Endothelial cell (in vitro differentiated cells): ENCODE measurements at places on chromosomes 7 and 10.

DNA sequence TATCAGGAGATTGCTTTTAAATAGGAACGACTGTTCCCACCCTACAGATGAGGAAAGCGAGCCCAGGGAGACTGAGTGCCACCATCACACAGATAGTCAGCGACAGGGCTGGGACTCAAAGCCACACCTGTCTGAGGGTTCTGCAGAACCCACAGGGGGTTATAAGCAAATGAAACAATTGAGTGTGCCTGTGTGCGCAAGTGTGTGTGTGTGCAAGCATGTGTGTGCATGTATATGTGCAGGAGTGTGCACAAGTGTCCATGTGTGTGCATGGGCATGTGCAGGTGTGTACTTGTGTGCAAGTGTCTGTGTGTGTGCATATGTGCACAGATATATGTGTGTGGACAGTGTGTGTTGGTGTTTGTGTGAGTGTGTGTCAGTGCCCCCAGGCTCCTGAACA, 280.2 kb downstream of the GRID1 start:
- DNase-seq: no peak

DNA sequence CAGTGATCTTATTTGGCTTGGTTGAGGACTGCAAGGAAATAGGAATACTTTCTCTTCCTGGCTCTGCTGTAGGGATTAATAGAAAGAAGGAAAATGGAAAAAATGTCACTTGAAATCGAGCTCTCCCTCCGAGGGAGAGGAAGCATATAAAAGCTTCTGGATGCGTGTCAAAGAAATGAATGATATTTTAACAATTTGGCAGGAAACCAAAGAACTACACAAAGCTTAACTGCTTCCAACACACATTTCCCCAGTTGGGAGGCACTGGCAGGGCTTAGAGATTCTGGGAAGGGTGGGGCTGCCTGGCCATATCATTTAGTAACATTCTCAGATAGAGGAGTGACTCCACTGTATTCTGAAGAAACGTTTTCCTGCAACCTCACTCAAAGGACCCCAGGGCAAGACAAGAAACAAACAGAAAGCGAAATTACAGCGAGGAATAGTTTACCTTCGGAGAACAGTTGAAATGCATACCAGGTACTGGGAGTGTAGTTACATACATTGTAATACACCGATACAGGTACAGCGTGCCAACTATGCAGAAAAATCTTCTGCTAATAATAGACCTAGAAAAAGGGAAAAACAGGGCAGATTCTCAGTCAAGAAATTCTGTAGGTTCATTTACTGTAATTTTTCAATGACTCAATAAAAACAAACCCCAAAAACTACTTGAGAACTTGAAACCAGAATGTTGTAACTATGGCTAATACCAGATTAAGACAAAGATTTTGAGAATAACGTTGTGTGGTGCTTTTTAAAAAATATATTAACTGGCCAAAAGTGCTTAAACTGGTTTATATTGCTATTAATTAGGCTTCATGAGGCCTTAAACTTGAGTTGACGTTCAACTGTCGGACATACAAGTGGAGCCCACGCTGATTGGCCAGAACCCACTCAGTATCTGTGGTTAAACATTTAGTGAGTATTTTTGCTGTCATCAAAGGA, 75.7 kb upstream of the ASAH2 start:
- DNase-seq: no peak

DNA sequence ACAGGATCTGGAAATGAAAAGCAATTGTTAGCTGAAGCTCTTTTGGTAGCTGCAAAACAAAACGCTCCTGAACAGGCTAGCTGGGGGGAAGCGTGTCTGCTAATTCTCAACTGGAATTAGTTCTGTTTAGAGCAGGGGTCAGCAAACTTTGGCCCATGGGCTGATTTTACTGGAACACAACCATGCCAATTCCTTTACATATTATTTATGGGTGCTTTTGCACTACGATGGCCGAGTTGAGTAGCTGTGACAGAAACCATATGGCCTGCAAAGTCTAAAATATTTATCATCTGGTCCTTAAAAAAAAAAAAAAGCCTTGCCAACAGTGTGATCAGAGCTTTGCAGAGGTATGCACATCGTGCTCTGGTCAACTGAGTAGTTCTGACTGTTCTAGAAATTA, 108.4 kb upstream of the PDLIM1 start:
- DNase-seq: no peak

GRCh38 chr10:129501652-129502436, 34.8 kb downstream of the MGMT start:
- DNase-seq: no peak

DNA sequence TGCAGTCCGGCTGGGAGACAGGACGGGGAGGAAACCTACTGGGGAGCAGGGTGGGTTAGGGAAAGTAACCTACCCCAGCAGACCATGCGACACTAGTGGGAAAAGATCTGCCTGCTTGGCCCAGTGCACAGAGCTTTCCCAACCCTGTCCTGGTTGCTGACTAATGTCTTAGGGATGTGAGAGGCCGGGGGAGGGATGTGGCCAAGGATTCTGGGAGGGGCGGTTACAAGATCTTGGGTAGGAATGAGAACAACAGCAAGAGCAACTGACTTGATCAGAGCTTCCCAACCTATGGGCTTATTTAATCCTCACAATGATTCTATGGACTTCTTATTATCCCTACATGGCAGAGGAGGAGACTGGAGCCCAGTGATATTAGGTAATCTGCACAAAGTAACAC, 24.0 kb upstream of the EIF5AL1 start:
- DNase-seq: no peak

- no peak for DNase-seq
Observed at GRCh38 chr10:70481105-70481504, 2.5 kb downstream of the PALD1 start.

- no peak for DNase-seq
Observed at GRCh38 chr7:6057316-6058129, 26.3 kb downstream of the ANKRD61 start.

- DNase-seq: no peak
Observed at GRCh38 chr7:24741679-24742505, 15.4 kb downstream of the GSDME start.

GRCh38 chr10:100174699-100175677, 10.8 kb downstream of the ERLIN1 start:
- no peak for DNase-seq

DNA sequence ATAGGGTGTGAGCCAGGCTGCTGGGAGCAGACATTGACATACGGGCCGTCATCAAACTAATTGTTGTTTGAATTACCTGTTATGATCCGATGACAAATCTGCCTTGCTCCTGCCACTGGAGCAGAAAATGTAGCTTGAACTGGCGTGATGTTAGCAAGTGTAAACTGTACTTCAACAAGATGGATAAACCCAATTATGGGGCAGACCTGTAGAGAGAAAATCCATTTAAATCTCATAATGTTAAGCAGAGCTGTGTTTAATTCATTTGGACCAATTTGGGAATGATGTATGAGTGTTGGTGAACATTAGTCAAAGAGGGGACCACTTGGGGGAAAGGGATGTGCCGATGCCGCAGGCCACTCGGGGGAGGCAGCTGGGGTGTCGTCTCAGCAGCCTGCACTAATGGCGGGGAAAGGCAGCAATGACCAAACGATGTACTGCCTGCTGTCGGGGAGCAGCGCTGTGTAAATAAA, 27.4 kb downstream of the TCF7L2 start:
- DNase-seq: no peak

- no peak for DNase-seq
Observed at GRCh38 chr7:71320916-71321315, 189.0 kb downstream of the GALNT17 start.

DNA sequence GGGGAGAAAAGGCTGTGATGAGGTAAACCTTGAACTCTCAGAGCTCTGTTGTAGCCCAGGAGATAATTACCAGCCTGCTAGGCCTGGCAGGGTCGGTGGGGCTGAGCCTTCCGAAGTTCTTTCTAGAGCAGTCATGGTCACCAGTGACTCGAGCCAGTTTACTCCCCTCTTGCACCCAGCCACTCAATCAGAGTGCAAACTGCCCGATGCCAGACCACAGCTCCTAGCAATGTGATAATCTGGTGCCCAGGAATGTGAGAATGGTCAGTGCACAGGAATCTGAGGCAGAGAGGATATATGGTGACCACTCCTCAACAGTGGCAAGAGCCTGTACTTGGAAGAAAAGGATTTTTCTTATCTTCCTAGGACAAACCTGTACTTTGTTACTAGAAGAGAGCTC, 46.4 kb upstream of the KMT2E start:
- DNase-seq: no peak

GRCh38 chr7:20199015-20199737, 18.0 kb downstream of the MACC1 start:
- DNase-seq: no peak

DNA sequence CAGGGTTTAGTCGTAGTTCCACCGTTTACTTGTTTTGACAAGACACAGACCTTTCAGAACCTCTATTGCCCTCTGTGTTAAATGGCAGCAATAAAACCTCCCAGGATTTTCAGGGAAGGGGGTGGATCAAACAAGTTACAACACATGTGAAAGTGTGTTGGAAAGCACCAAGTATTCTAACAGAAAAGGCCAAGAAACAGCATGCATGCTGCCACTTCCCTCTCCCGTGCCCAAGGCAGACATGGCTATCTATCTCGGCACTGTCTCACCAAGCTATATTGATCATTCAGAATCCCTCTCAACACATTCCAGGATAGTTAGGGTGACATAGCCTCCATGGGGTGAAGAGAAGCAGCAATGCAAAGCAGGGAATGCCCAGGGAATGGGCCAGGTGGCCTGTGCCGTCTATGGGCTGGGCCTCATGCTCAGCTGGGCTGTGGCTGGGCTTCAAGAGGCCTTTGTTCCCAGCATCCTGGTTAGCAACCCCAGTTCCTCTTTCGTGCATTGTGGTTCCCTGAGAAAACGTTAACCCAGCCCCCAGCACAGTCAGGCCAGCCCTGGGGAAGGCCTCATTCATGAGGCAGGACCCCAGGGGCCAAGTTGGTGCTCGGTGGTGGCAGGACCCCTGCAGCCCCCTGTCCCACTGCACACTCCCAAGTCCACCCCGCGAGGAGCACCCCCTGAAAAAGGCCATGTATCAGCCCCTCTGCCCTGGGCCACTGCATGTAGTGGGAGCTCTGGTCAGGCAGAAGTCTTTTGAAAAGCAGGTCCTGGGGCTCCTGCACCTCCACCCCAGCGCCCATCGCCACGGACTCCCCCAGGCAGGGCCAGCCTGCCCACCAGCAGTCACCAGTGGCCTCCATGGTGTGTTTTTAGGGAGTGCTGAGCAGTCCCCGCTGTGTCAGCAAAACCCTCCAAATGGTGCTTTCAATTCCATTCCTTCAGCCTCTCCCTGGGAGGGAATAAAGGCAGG, 25.5 kb downstream of the VSIR start:
- DNase-seq: peak; percentile 24

GRCh38 chr10:90846746-90847145, 11.1 kb downstream of the HTR7 start:
- DNase-seq: no peak

GRCh38 chr10:122213766-122214165, 57.3 kb upstream of the BTBD16 start:
- DNase-seq: no peak

DNA sequence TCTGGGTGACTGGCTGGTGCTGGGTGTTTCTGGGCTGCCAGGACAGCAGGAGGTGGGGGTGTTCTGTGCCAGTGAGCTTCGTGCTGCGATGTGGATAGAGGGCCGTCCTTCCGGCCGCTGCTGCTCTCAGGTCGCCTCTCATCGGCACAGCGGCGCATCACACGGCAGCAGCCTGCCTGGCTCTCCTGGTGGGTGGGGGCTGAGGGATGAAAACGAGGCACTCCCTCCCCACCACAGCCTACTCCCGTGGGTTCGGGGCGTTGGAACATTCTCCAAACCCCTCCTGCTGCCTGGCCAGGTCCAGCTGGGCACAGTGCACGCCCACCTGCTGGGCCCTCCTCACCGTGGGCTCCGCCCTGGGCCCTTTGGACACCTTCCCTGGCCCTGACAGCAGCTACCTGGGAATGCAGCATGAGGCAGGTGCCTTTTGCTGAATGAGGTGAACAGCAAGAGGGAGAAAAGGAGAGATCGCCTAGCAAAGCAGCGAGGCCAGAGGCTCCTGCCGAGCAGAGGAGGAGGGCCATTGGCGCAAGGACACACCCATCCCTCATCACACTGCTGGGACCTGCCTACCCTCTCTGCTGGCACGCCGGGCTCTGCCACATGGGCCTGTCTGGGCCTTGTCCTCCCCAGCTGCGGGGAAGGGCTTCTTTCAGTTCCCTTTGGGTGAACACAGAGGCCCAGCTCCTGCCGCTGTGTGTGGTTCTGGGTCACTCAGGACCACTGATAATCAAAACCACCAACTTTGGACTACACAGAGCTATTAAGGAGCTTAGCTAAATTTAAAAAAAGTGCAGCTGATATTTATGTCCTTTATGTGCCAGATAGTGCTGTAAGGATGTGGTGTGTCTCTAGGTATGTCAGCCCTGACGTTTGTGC, 33.4 kb downstream of the INPP5A start:
- no peak for DNase-seq

- no peak for DNase-seq
Observed at GRCh38 chr10:50600831-50601477, 22.8 kb downstream of the SGMS1 start.

GRCh38 chr7:8931906-8932646, 498.7 kb downstream of the NXPH1 start:
- DNase-seq: no peak

DNA sequence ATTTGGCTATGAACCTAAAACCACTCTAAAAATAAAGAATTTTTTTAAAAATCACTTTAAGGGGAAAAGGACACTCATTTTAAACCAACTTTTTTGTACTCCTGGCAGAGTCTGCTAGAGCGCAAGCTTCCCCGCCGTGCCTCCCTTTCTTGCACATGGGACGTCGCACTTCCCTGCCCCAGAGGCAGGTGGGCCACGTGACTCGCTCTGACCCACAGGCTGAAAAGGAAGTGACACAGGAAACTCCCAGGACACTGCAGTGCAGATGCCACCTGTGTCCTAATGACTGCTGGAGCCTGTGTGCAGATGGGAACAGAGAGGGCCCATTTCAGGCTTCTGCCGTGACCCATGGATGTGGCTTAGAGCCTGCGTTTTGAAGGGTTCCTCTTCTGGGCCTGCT, 142.1 kb upstream of the LANCL2 start:
- DNase-seq: no peak

- no peak for DNase-seq
Observed at GRCh38 chr7:25726170-25726780, 425.7 kb upstream of the NFE2L3 start.

DNA sequence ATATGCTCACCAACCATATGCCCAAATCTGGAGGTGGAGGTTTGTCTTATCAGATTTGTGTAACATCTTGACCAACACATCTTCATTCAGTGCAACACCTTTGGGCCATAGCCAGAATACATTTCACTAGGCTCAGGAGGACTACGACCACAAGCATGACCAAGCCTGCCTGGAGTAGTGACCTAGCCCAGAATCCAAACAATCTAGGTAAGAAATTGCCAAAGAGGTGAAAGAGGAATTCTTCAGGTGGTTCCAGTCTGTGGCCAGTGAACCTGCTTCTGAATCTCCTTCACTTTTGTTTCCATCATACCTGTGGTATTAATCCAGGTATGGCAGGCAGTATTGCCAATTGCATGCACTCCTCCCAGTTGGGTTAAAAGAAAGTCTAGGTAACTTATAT, 112.8 kb upstream of the RAB18 start:
- no peak for DNase-seq
